Stimulated activated CD8-positive, alpha-beta memory T cell treated with anti-CD3 and anti-CD28 coated beads, Interleukin-7, amount 100 ng/mL, for 48 hours (primary cell): ENCODE measurements at places on chromosomes 7 and 10.

DNA sequence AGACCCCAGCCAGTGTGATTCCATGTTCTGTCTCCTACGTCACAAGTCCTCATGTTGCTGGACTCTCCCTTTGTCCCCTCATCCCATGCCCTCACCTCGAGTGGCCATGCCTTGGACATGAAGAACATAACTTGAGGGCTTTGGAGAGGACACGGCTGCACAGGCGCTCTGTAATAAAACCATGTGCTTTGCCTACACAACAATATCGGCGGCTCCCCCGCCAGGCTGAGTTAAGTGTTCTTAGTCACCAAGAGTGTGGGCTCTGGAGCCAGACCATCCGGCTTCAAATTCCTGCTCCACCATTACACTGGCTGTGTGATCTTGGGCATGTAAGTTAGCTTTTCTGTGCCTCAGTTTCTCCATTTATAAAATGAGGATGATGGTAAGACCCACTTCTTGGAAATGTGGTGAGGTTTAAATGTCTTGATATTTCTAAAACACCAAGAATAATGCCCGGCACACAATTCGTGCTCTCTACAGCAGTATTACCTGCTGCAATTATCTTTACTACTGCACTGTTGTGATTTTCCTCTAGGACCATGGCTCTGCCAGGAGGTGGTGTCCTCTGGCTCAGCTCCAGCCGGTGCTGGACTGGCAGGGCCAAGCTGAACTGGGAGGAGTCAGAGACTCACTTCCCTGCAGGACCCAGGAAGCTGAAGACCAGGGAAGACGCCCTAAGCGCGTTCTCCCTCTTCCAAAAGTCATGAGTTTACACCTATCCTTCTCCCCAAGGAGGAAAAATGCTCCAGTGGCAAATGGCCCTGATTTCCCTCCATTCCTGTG is 15.7 kb downstream of the SLIT1 start:
- DNase-seq, result no peak

DNA sequence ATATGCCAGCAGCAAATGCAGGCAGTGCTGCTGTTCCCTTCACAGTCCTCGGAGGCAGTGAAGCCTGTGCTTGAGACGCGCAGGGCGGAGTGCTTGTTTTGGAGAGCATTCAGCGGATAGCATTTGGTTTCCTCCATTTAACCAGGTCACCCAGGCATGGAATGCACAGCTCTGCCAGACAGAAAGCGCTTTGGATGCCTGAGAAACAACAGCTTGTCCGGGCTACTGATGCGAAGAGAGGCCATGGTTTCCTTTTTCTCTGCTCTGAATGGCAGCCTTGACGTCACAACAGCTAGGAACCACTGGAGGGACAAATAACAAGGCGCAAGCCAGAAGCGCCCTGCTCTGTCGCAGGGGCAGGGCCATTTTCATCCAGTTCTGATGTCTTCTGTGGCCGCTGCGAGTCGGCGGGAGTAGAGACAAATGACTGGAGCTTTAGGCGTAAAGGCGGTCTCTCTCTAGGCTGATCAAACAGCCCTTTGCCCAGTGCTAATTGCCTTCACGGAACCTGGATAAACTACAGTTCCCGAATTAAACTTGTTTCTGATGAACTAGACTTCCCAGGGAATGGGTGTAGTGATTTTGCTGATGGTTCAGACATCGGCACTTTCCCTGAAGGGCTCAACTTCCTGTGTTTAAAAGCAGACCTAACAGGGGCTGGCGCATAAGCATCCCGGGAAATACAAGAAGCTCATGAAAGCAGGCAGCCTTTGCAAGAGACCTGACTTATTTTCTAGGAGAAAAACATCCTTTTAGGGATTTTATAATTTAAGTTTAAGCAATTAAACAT is 187.6 kb upstream of the KLF14 start:
- DNase-seq, result no peak

DNA sequence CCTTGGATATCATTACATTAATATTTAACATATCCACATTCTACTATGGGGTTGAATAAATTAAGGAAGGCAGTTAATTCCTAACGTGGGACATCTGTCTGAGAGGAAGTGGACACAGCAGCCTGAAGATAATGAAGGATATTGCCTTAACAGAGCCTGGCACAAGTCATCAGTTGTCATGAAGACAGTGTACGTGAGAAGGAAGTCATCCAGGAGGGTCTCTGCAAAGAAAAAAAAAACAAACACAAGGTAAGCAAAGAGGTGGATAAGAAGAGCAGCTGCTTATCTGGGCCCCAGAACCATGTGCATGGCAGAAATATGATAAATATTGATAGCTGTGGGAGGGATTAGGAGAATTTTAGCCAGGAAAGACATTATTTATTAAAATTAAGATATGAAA is 190.0 kb downstream of the RAPGEF5 start:
- DNase-seq, result no peak

- DNase-seq, result no peak
Measured at GRCh38 chr7:18036783-18037182, 9.1 kb upstream of the PRPS1L1 start.

DNA sequence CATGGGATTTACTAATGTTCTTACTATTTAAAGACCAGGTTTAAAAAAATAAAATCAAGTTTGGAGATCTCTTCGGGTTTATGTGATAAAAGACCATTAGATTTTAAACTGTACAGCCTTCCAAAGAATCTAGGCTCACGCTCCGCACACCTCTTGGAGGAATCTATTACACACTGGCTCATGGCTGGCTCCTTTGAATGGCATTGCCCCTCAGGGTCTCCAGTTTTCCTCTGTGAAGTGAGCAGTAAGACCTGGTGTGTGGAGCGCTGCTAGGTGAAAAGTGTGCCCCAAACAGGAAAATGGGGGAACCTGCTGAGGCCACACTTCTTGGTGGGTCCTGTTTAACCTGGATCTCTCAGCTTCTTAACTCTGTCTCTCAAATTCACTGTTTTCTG is 142.3 kb downstream of the KAT6B start:
- DNase-seq, result no peak

- DNase-seq, result no peak
Measured at GRCh38 chr7:55055479-55055878, 36.7 kb downstream of the EGFR start.

DNA sequence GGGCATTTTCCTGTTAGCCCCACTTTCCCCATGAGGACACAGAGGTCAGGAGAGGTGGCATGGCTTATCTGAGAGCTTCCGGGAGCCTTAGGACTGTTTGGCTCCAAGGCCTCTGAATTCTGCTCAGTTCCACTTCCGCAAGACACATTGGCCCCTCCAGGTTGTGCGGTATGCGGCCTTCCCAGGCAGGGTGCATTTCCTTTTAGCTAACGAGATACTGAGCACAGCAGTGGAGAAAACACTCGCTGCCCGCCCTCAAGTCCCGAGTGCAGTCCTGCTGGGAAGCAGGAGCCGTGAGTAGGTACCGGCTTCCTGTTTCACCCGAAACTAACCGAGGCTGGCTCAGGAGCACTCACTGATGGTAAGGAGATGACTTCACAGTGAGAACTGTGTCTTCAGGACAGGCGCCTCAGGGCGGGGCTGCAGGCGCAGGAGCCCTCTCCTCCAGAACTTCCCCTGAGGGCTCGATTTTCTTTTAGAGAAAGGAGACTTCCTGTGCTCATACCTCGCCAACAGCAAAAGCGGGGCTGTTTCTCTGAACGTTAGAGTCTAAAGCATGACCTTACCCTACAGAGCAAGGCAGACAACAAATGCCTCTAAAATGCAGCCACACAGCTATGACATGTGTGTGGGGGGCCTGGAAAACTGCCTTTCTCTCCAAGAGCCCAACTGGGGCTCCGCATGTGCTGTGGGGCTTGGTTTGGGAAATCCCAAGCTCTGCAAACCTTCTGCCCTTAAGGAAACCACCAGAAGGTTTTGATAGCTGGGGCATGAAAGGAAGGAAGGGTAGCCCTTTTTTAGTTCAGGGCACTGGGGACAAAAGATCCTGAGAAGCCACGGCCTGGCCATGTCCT is 25.9 kb downstream of the RGS10 start:
- peak; percentile 75 for DNase-seq

DNA sequence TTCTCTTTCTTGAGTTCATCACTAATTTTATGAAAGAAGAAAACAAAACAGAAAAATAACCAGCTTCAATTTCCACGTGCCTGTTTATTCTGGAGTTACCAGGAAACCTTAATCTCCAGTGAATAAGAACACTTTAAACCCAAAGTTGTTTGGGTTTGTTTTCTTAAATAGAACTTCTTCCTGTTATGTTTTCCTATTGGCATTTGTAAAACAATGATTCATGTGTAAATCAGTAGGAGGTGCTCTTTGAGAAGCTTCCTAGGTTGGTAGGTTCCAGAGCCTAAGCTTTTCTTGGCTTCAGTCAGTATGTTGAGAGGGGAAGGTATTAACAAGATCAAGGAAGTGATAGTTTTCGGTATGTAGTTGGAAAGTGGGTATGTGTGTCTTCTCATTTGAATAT is 119.0 kb downstream of the BICC1 start:
- DNase-seq, result no peak

DNA sequence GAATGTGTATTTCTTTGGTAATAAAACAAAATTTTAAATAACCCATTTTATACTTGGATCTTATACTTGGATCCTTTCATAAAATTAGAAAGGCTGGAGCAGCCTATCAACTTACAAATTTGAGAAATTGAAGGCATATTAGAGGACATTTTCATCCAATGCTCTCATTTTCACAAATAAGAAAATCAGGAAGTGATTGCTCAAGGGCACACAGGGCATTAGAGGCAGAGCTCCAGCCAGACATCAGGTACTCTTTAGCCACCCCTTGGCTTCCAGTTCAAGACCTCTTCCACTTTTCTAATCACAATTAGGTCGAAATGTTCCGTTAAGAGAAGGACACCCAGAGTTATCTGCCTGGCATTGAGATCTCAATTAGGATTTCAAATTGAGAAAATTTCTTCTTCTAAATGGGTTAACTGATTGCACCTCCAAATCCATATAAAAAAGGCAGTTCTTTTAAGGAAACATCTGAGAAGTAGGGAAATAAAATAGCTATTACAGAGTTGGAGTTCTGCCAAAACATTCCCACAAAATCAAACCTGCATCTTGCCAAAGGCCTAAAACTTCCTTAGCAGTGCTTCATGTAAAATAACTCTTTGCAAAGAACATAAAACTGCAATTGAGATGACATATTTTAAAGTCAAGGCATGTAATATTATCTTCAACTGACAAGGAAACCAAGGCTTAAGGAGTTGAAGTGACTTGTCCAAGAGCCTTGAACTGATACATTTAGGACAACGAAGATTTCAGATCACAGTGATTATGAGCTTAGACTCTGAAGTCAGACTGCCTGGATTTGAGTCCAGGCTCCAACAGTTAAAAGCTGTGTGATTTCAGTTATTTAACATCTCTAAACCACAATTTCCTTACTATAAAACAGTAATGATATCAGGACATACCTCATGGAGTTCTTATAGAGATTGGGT is 2.4 kb downstream of the ACTA2 start:
- DNase-seq, result no peak

DNA sequence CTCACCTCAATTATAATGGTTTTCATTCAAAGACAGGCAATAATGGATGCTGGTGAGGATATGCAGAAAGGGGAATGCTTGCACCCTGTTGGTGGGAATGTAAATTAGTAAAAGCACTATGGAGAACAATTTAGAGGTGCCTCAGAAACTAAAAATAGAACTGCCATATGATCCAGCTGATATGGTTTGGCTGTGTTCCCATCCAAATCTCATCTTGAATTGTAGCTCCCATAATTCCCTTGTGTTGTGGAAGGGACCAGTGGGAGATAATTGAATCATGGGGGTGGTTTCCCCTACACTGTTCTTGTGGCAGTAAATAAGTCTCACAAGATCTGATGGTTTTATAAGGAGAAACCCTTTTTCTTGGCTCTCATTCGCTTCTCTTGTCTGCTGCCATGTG is 87.7 kb downstream of the TES start:
- no peak for DNase-seq
